Stimulated activated CD8-positive, alpha-beta memory T cell treated with anti-CD3 and anti-CD28 coated beads, Interleukin-4, amount 100 ng/mL, for 1 hour (primary cell): ENCODE measurements at places on chromosomes 3 and 15.

DNA sequence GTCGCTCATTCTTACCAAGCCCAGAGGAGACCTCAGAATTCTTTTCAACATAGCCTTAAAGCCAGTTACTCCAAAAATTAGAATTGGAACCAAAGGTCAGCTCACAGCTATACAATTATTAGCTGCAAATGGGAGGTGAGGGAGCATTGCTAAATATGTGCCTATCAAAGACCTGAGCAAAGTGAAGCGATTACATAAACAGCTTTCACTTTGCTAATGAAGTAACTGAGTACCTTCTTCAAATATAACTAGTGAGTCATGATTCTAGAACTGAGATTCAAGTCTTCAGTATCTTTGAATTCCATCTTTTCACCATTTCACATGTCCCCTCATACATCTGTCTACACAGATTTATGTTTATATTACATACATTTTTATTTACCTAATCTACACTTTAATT, 122.6 kb downstream of the P2RY1 start:
- DNase-seq, result no peak

DNA sequence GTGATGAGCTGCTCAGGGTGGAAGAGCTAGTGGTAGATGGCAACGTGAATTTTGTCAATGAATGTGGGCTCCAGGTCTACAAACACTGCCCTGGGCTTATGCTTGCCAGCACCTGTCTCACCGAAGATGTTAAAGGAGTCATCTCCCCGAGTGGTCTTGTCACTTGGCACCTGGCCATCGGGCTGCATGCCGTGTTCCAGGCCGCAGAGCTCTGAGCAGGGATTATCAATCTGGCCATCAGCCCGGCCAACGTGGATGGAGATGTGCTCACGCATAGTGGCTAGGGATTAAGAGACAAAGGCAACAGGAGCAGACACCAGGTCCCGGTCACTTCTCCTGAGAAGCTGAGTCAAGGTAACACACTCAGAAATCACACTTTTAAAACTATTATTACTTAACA, 54.8 kb upstream of the ACTC1 start:
- no peak for DNase-seq

DNA sequence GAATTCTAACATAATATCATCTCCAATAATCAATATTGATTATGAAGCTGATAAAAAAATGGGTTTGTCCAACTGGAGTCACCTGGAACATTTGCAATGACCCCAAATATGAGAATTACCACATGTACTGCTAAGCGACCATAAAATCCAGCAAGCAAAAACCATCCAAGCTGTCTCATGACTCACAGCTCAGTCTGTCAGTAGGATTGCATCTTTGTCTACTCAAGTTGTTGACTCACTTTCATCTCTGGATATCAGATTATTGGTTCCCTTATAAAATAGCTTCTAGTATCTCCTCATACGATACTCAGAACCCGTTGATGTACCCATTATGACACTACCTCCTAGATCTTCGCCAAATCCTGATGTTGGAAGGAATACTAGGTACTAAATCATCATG, 209.8 kb upstream of the ATP11B start:
- no peak for DNase-seq

GRCh38 chr3:64264501-64265109, 39.3 kb upstream of the PRICKLE2 start:
- no peak for DNase-seq

- DNase-seq, result no peak
These were observed 7.3 kb upstream of the CYP11A1 start for GRCh38 chr15:74374648-74375302.

- no peak for DNase-seq
These were observed 774 bp upstream of the TMCO5A start for GRCh38 chr15:37933666-37934065.

- no peak for DNase-seq
These were observed 135.0 kb upstream of the DPH6 start for GRCh38 chr15:35680951-35681350.

- no peak for DNase-seq
These were observed 226.8 kb downstream of the TBC1D5 start for GRCh38 chr3:17515445-17516234.

- DNase-seq, result no peak
These were observed 46.8 kb upstream of the TBC1D23 start for GRCh38 chr3:100213891-100214573.

DNA sequence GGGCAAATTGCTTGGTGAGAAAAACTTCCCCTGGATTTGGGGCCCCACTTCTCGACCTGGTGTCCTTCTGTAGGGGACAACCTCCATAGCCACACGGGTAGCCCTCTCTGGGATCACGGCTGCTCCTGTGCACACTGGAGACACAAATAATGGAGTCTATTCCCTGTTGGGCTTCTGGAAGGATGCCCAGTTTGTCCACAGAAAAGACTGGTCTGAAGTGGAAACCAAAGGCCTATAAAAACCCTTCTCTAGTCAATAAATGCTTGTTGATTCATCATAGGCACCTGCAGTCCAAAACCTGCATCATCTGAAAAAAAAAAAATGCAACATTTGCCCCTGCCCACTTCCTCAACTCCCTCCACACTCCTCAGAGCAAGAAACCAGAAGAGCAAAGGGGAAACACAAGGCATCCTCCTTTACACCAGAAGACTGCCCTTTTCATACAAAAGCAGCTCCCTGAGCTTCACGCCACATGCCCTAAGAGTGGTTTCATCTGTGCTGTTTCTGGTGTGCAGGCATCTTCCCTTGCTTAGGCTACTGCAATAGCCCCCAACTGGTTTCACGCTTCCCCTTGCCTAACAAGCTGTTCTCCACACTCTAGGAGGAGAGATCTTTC, 36.3 kb downstream of the SRGAP3 start:
- DNase-seq, result no peak

DNA sequence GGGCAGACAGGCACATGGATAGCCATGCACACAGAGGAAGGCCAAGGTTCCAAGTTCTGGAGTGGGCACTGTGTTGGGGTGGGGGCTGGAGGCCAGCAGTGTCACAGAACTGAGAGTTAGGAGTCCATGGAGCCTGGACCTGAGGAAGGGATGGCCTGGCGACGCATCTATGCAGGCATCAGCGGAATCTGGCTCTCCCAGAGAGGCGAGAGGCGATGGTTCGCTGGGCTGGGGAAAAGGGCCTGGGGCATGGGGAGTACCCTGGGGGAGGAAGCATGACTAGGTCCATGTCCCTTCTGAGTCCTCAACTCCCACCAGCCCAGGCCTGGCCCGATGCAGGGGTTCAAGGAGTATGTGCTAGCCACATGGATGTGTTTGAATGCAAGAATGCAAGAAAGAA, 192.8 kb upstream of the LINGO1 start:
- DNase-seq, result no peak

DNA sequence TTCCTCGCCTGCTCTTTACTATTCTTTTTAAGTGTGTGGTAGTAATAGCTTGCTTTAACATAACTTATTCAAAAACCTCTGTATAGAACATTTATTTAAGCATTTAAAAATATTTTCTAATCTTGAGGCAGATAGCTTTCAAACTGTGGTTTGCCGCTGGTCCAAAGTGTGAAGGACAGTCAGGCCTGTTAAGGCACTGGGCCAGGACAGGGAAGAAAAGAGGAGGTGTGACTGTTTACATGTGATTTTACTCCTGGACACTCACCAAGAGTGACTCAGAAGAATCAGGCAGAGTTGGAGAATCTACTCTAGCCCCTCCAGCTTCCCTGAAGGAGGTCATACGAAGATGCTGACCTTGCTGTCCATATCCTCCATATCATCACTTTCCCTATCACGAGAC, 44.7 kb downstream of the CEP152 start:
- DNase-seq, result no peak

- no peak for DNase-seq
These were observed 87.5 kb downstream of the GAP43 start for GRCh38 chr3:115710799-115711198.

- DNase-seq, result no peak
These were observed 6.7 kb downstream of the VGLL3 start for GRCh38 chr3:86984271-86984670.

GRCh38 chr3:26202169-26202568, 412.3 kb downstream of the OXSM start:
- no peak for DNase-seq

DNA sequence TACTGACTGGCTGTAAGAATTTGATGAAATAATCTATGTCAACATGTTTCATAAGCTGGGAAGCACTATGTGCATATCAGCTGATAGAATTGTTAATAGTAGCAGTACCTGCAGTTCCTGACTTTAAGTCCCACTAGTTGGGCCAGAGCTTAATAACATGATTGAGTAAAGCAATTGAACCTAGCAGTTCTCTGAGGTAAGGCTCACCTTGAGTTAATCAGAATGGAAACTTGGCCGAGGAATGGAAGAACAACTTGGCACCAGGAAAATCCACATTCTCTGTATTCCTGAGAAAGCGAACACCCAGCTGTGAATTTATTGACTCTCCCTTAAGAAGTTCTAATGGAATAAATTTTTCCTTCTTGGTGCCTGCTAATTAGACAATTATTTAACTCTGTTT, 262.6 kb downstream of the IGSF11 start:
- DNase-seq, result no peak

DNA sequence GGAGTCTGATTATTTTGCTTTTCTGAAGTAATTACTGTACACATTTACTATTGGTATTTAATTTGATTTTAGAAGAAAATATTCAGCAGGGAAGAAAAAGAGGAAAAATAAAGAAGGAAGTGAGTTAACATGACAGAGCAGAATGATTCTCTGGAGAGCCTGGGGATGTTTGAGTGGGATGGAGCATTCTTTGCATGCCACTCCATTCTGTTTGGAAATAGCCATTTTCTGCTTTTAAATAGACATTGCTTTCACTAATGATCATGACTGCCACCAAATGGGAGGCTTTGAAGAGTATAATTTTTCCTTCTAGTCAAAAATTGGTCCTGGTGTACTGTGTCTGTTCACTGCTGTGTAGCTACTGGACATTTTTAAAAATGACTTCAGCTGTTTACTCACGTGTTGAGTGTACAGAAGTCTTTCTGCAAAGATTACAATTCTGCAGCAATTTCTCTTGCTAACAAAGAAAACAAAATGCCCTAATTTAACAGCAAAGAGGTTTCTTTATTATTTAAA, 196.1 kb downstream of the RYR3 start:
- no peak for DNase-seq

- no peak for DNase-seq
These were observed 681 bp downstream of the CTDSPL start for GRCh38 chr3:37862219-37862902.

DNA sequence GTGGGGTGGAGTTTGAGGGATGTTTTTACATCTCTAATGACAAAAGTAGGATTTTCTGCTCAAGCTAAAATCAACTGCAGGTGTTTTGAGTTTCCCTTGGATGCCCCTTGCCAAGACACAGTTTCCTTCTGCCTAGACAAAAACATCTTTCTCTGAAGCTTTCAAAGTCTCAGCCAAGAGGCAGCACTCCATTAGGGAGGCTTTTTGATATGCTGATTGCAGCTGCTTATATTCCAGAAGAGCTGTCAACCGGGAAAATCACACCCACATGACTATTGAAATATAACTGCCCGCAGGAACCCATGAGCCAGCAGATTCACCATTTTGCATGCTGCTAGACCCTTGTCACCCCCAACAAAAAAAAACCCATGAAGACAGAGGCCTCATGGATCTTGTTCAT, 27.5 kb upstream of the ZNF148 start:
- no peak for DNase-seq

GRCh38 chr3:44995142-44995770, 19.2 kb downstream of the EXOSC7 start:
- no peak for DNase-seq

DNA sequence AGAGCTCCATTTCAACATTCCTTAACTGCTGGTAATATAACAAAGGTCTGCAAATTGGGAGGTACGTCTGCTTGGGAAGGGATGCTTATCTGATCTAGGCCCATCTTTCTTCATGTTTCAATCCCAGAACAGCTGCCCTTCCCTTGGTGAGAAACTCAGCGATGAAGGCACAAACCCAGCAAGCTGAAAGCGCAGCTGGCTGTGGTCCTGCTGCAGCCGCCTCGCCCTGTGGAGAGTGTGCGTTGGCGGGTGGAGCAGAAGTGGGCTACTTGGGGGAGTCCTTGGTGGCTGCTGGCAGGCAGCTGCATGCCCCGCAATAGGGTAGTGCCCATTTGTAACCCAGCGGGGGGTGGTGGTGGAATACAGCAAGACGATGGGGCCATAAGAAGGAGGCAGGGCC, 160.6 kb upstream of the WNT5A start:
- no peak for DNase-seq

GRCh38 chr3:69579306-69580041, 159.8 kb upstream of the MITF start:
- no peak for DNase-seq

- no peak for DNase-seq
These were observed 66.7 kb upstream of the GOLGA8B start for GRCh38 chr15:34650177-34650576.

- DNase-seq, result no peak
These were observed 141.7 kb downstream of the MEIS2 start for GRCh38 chr15:36958606-36959005.

DNA sequence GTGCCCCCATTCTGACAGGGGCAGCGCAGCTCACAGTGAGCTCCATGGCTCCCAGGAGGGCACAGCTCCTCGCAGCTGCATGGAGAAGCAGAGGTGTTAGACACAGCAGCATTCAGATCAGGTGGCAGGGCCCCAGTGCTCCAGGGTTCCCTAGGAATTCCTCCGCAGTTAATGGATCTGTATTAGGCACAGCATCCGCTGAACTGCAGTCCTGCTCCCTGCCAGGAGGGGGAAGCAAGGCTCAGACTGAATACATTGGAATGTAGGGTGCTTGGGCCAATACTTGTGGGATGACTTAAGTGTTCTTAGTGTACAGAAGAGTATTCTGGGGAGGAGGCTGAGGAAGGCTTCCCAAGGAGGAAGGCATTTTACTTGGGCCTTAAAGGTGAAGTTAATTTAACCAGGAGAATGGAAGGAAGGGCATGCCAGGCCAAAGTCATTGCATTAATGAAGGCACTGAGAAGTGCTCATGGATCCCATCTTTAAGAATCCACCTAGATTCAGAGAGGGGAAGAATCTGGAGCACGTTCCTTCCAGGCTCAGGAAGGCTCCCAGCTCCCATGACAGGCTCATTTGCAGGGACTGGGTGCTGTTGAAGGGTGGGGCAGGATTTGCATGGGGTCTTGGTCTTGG, 111.6 kb downstream of the RAB11A start:
- no peak for DNase-seq

- DNase-seq, result no peak
These were observed 964.7 kb downstream of the ROBO2 start for GRCh38 chr3:78004571-78004970.

DNA sequence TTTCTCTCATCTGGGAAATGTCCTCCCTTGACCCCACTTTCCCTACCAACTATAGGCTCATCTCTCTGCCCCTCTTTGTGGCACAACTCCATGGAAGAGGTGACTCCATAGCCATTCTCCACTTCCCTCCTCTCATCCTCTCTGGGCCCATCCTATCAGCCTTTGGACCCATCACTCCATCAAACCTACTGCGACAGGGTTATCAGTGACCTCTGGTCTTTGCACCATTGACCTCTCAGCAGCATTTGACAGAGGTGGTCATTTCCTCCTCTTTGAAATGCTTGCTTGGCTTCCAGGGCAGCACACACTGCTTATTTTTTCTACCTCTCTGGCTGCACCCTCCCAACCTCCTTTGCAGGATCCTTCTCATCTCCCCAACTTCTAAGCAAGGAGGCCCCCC, 113.1 kb upstream of the SLC25A36 start:
- no peak for DNase-seq

GRCh38 chr3:78338405-78338804, 1298.5 kb downstream of the ROBO2 start:
- no peak for DNase-seq
